ENCODE measurements at places on chromosomes 12 and 14.

GRCh38 chr12:97368462-97369163, 94.0 kb upstream of the RMST start:
- no peak for DNase-seq

- DNase-seq = no peak
Observed at GRCh38 chr14:90416720-90417119, 19.9 kb downstream of the CALM1 start.

- DNase-seq = no peak
Observed at GRCh38 chr12:27048822-27049752, 26.7 kb downstream of the MED21 start.

DNA sequence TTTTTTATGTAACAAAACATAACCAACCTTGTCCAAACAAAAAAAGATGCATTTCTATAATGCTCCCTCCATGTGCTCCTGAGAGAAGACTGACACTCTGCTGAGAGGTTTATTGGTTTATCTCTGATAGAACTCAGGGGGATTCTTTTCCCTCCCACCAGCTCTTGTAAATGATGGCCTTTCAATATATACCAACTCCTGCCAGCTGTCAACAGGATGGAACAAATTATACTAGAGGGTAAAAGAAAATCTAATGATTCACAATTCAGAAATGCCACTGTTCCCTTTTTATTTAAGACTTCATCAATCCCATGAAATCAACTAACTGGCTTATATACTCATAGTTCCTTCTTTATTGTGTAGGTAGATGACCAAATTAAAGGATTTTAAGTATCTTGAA, 25.4 kb downstream of the PSMC1 start:
- no peak for DNase-seq

DNA sequence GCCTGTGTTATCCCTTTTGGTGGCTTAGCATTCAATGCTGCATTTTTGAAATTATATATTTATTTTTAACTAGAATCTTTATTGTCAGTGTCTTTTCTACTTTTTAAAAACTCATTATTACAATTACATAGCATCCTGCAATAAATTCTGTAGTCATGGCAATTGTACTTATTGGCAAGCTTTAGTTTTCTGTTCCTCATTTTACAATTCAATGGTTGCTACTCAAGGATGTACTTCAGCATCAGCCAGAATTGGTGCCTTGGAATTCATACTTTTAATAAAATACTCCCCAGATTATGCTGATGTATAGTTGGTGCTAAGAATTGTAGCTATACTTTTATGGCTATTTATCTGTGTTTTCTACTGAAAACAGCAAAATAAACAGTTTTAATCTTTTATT, 1756.8 kb upstream of the SEL1L start:
- DNase-seq = no peak

GRCh38 chr12:53513712-53514410, 6.6 kb upstream of the NPFF start:
- no peak for DNase-seq

- DNase-seq = no peak
Observed at GRCh38 chr14:70171726-70172125, 17.0 kb downstream of the SLC8A3 start.

DNA sequence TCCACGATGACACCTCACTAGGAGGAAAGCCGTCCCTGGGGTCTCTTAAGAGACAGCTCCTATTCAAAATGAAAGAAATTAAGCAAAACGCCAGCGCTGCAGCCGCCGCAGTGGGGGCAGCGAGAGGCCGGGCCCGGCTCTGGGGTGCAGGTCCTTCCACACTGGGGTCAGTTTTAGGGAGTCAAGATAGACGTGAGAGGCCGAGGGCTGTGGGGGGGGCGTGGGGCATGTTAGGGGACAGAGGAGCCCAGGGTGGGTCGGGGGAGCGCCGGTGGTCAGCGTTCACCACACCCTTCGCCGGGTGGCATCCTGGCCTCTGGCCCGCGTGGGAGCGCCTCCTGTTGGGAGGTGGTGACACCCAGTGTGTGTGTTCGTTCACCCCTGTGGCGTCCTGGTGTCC, 25.7 kb downstream of the KIF26A start:
- DNase-seq = no peak

- DNase-seq = no peak
Observed at GRCh38 chr14:58650857-58651256, 13.1 kb downstream of the DACT1 start.

DNA sequence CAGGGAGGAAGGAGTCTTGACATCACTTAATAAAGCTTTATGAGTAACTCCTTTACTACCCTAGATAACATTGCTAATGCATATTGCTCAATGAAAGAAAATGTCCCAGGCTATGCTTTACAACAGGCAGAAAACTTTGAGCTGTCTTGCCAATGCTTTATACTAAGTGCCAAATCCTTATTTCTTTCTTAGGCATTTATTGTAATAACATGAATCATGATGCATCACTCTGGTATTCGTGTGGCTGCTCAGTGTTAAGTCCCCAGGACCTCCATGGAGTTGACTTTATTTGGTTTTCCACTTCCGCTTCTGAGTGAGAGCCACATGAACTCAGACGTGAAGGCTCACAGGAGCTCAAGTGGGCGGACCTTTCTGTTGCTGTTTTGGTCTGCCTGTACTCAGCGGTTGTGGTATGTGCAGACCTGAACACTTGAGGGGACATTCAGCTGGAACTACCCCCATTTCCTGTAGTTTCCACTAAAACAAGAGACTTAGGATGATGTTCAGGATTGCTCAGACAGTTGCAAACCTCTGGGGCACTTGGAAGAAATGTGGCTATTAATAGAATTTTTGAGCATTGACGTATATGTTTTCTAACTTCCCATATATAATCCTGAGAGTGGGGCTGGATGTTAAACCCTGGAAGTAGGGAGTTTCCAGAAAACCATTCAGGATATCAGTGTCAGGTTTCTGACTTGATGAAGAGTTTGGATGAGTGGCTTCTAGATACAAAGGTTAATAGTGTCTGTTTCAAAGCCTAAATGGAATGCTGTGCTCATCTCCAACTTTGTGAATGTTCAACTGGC, 258.6 kb downstream of the MSRB3 start:
- peak; percentile 100 for DNase-seq

GRCh38 chr14:65109357-65109756, 7.0 kb upstream of the MAX start:
- DNase-seq = no peak

GRCh38 chr14:30214014-30214413, 286.4 kb upstream of the PRKD1 start:
- DNase-seq = no peak

- no peak for DNase-seq
Observed at GRCh38 chr12:8058506-8058905, 7.7 kb downstream of the C3AR1 start.

GRCh38 chr14:95255487-95255886, 64.2 kb downstream of the CLMN start:
- DNase-seq = no peak

- no peak for DNase-seq
Observed at GRCh38 chr12:43976027-43976426, 140.1 kb downstream of the TMEM117 start.

DNA sequence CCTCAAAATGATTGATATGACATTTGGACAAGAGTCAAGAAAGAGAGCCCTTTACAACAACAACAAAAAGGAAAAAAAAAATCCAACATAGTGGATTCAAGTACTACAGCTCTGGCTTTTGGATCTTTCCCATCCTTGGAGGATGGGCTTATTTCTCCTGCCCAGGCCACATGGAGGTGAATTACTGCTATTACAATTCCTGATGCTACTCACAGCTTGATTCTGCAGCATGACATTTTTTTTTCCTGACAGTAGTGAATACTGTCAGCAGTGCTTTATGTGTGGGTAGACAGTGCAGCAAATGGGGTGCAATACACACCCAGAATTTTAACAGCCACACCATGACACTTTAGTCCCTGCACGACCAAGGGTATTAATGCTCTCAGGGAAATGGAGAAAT, 42.5 kb upstream of the HSP90B1 start:
- no peak for DNase-seq

DNA sequence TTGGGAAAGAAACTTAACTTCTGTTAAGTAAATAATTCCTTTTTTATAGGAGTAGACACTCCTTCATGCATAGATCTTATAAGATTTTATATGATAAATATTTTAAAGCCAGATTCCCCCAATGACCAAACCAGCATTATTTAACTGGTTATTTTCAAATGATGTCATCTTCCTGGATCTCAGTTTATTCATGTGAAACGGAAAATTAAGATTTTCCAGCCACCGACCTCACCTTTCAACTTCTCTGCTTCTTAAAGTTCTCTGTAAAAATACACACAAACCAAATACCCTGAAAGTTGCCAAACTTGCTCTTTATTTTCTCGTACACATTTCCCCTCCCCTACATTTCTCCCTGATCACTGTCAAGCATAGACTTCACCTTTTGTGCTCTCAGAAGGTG, 364.2 kb downstream of the GALC start:
- DNase-seq = no peak

GRCh38 chr12:2494486-2495192, 300.1 kb upstream of the FKBP4 start:
- DNase-seq = no peak

GRCh38 chr12:34218193-34219045, 196.1 kb downstream of the ALG10 start:
- DNase-seq = peak; percentile 8
